Activated CD4-positive, alpha-beta memory T cell treated with anti-CD3 and anti-CD28 coated beads, Interleukin-2, amount 10 ng/mL, durations not matched to agents 7 days and 5 days (primary cell): ENCODE measurements at places on chromosomes 6 and 20. TPM values are rescaled to one million over a fixed set of nuclear protein-coding genes. Genes with fewer than 3 reads are reported as not detected.

NDRG3 gene
- 32.8 TPM for total RNA-seq

DNA sequence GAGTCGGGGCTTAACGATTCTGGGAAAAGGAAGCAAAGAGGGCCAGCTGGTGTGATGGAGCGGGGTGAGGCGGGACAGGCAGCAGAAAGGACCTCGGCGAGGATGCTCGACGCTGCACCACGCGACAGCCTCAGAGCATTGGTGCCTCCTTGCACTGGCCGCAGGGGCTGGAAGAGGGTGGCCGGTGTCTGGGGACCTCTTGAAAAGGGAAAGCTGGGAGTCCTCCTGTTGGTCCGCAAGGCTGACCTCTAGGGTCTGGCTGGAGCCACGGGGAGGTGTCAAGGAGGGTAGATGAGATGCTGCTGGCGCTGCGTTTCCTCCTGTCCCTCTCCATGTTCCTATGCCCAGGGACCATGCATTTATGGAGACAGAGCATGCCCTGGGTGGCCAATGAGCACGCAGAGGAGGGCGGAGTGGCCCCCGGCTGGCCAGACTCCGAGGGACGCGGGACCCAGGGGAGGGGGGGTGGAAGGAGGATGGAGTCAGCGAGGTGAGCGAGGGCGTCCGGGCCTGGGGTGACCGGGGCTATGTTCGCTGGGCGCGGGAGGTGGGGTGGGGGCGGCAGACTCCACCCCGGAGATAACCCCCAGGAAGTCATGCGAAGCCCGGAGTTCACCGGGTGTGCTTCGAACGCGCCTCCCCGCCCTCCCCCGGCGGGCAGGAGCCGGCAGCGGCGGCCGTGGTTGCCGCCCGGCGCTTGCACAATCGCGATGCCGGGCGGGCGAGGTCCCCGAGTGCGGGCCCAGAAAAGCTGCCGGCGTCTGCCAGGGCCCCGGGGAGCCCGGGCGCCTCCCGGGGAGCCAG is at the start of gene CYP24A1:
Gene CYP24A1 (minus strand): TSS at position 334 of the 804 bp plus-strand sequence. CDS start 407 bp downstream, outside the sequence.
- peak within 1 kb of the TSS; percentile 41 for H3K4me3 ChIP-seq
- peaks cover 21% of the 10 kb centered on the region for H3K4me1 ChIP-seq
- no peak for DNase-seq
- no peaks in the 10 kb centered on the region for H3K36me3 ChIP-seq
- H3K27me3 ChIP-seq = peaks cover 74% of the 10 kb centered on the region
- no peak within 1 kb of the TSS for H3K27ac ChIP-seq

GRCh38 chr6:133198725-133199124 is 42.4 kb upstream of the EYA4 start:
- H3K4me1 ChIP-seq = no peaks in the 10 kb centered on the region
- no peak overlapping the region for H3K4me3 ChIP-seq
- no peaks in the 10 kb centered on the region for H3K36me3 ChIP-seq
- DNase-seq = no peak
- no peaks in the 10 kb centered on the region for H3K27me3 ChIP-seq

ADGB gene
- total RNA-seq = not detected

DNA sequence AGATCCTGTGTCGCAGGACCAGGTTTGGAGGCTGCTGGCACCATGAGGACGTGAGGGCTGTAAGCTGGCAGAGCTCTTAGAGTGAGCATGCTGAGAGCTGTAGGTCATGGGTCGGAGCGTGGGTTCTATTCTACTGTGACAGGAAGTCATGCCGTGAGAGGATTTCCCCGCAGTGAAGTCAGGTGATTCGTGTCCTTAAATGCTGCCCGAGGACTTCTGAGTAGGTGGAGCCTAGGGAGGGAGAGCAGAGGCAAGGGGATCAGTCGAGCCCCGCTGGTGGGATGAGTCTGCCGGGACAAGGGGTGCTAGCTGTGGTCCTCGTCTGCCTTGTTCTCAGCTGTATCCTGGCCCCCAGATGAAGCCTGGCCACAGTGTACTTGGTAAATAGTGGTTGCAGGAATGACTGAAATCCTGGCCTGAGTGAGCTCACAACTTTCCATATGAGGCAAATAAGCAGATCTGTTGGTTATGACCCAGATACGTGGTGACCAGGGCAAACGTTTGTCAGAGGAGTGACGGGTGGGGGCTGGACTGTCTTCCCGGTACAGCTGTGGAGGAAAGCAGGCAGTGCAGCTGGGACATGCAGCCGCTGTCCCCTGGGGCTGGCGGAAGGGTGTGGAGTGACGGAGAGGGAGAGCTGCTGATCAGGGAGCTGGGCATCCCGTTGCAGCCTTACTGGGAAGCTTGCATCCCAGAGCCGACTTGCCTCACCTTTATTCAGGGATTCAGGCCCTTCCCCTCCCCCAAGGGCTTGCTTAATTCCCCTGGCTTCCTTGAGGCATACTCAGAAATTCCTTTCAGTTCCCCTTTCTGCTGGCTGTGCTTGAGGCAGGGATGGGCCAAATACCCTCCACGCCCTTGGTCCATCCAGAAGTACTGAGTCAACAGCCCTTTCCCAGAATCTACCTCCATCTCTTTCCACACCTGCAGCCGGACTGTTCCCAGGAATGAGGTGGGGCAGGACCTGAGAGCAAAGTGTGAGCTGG is 250.9 kb upstream of the RREB1 start:
- H3K27ac ChIP-seq = no peak overlapping the region
- peaks cover 16% of the 10 kb centered on the region for H3K4me1 ChIP-seq
- DNase-seq = peak; percentile 57
- H3K4me3 ChIP-seq = peak overlapping the region; percentile 12
- H3K27me3 ChIP-seq = peaks cover 2% of the 10 kb centered on the region

ASIP gene
- not detected for total RNA-seq
